Activated T-cell treated with anti-CD3 and anti-CD28 coated beads, Interleukin-2, amount 50 U/mL, for 4 hours (primary cell): ENCODE measurements at places on chromosomes 4 and X. TPM values are rescaled to one million over a fixed set of nuclear protein-coding genes. Genes with fewer than 3 reads are reported as not detected.

GRCh38 chr4:6453688-6453990 is 18.8 kb downstream of the PPP2R2C start:
- DNase-seq: no peak

DNA sequence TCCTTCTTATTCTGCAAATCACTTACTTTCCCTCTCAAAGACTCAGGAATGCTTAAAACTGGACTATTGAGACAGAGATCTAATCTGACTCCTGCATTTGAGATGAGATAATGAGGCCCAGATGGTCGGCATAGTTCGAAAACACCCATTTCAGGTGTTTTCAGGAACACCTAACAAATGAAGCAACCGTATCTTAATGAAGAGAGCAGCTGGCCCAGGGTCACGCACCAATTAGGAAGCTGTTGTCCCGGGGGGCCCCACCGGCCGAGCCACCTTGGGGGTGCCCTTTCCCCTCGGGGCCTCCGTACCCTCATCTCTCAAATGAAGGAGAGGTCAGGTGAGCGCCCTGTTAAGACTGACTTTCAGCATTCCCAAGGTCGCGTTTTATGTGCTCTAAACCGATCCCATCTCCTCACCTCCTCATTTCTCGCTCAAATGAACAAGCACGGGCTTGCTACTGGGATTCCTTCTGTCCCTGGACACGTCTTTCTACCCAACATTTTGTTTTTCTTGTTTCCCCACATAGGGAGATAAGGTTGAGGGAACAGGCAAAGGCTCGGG is 824 bp downstream of the LRPAP1 start:
- no peak for DNase-seq

DNA sequence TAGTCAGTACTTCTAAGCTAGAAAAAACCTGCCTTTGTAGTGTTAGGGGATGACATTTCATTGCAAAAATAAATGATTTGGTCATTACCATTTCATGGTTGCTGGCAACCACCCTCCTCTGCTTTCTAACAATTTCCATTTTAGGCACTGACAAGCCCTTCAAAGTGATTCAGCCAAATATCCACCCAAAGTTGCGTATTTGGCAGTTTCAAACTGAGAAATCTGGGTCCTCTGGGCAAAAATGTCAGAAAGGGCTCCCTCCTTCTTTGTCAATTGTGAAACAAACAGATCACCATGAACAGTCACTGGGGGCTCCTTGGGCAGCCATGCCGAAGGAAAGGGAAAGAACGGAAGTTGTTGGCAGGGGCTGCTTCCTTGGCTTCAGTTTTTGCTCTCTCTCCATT is 33.0 kb downstream of the PLAC1 start:
- no peak for DNase-seq

- no peak for DNase-seq
Measured at GRCh38 chr4:37715889-37716402, 29.8 kb upstream of the RELL1 start.

DNA sequence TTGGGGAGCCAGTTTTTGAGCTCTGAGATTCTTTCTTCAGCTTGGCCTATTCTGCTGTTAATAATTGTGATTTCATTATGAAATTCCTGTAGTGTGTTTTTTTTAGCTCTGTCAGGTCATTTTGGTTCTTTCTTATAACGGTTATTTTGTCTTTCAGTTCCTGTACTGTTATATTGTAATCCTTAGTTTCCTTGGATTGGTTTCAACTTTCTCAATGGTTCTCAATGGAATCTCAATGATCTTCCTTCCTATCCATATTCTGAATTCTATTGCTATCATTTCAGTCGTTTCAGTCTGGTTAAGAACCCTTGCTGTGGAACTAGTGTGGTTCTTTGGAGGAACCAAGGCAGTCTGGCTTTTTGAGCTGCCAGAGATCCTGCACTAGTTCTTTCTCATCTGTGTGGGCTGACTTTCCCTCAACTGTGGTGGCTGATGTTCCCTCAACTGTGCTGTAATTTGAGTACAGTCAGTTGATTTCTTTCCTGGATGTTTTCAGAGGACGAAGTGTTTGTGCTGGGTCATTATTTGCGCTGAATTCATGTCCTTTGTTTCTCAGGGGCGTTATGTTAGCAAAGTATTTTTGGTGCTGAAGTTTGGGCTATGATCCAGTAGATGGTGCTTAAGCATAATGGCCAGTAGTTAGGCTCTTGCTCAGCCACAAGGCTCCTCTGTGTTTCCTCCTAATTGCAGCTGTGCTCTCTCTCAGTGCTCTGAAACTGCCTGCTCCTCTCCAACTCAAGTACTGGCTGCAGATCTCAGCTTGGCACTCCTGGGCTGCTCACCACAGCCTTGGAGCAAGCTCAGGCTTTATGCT is 27.5 kb downstream of the ENPEP start:
- DNase-seq: no peak

Gene UGT2B10
- not detected for total RNA-seq

Gene PNMA3
- total RNA-seq: 0.95 TPM

Gene FGD1
- 0.11 TPM for total RNA-seq
